ENCODE measurements at places on chromosomes 12 and 14.

DNA sequence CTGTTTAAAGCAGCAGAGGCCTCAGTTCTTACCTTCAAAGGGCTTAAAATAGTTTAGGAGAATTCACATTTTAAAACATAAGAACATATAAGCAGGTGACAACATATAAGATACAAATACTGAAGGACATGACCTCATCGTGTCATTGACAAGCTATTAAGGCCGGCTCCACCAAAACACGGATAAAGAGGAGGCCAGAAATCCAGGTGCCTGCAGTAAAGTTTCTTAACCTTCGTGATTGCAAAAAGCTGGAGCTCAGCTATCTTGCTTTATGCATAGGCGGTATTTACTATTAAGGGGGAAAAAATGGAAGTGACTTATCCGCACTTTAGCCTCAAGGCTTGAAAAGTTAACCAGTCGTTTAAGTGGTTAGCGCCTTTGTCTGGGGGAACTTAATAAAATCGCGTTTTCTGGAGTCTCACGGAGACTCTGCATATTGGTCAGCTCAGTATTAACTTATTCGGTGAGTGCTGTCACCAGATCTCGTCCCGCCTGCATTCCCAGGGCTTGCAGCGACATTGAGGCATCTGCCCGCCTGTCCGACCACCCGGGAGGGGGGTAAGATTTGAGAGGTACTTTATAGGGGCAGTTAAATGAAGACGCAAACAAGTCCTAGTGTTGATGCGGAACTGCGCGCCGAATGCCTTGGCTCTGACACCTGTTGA is 1.1 kb upstream of the SP1 start:
- no peak for DNase-seq

DNA sequence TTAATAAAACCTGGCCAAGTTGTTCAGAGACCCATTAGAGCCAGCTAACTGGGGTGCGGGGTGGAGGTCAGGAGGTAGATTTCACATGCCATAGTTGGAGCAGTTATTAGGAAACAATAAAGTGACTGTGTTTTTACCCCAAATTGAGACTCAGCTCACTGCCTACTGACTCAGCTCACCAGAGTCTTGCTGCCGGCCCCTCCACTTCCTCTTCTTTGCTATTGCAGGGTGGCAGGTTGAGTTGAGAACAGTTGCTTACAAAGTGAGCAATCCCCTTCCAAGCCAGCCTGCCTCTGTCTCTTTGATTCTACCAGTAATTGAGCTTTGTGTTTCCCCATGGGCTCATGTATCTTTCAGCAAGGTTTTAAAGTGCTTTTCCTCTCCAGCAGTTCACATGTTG is 12.9 kb downstream of the ST8SIA1 start:
- DNase-seq = no peak

- no peak for DNase-seq
Measured at GRCh38 chr12:119843100-119843499, 34.0 kb downstream of the CIT start.

- no peak for DNase-seq
Measured at GRCh38 chr14:79511146-79511545, 700.2 kb downstream of the DIO2 start.

GRCh38 chr14:60710494-60710893 is 13.7 kb downstream of the SIX4 start:
- no peak for DNase-seq

GRCh38 chr12:124194893-124195566 is 99.9 kb upstream of the RFLNA start:
- no peak for DNase-seq

- DNase-seq = no peak
Measured at GRCh38 chr14:94115058-94115591, 4.6 kb downstream of the IFI27 start.

- DNase-seq = no peak
Measured at GRCh38 chr12:54021432-54022013, 6.7 kb upstream of the HOXC6 start.

GRCh38 chr14:55136885-55137786 is 8.1 kb downstream of the LGALS3 start:
- no peak for DNase-seq

Measured in stimulated activated CD8-positive, alpha-beta memory T cell treated with anti-CD3 and anti-CD28 coated beads, Interleukin-2, amount 100 ng/mL, for 48 hours (primary cell).